ENCODE measurements at places on chromosomes 3 and 15.

DNA sequence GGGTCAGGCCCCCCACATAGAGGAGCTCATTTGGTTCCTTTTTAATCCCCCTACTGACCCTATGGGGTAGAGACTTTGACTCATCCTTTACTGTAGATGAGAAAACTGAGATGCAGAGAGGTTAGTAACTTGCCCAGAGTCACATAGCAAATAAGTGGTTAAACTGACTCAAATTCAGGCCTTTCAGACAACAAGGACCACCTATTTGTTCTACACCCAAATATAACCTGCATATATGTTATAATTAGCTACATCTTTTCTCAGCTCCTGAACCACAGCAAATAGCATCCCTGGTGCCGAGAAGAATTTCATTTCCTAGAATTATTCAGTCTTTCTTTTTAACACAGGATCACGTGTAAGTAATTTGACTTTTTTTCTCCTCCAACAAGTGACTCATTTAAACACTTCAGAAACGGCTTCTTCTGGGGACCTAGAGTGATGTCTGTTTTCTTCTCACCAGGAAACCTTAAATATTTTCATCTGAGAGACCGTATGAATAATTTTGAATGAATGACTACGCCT is 57.4 kb downstream of the MGLL start:
- no peak for DNase-seq

DNA sequence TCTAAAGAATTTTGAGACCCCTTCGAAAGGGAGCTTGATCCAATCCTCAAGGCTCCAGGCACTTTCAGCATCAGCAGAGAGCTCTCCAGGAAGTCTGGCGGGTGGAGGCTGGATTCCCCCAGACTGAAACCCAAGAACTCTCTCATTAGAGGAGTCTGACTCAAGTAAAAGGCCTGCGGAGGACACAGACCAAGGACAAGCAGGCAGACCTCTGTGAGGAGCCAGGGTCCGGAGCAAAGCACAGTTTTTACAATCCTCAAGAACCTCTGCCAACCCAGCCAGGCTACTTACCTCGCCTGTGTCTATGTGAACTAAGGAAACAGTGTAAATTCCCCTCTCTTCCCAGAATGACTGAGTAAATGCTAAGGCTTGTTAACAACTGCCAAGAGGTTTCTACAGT is 86.2 kb downstream of the FBN1 start:
- no peak for DNase-seq

DNA sequence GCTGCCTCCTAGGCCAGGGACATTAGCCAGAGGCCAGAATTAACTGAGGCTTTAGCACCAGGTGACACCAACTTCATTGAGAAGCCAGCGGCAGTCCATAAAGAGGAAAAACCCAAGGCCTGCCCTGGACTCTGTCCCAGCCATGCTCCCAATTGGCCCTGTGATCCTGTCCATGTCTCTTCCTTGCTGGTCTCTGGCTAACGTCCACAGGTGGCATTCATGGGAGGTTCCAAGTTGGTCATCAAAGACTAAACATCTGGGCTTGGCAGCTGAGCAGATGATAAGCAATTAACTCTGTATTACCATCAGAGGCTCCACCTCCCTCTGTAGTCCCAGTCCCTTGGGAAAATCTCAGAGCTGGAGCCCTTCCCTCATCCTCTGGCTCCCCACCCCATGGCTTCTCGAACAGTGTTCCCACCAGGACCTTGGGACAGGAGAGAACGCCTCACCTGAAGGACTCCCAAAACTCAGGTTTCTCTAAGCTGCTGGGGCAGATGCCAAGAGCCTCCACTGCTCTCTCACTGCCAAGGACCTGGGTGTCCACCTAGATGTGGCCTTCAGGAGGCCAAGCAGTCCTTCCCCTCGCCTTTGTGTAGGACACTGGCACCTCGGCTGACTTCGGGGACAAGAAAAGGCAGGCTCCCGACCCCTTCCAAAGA is 40.4 kb downstream of the GOLGA6A start:
- DNase-seq: no peak

GRCh38 chr3:124834723-124835718 is 52.1 kb downstream of the ITGB5 start:
- peak; percentile 91 for DNase-seq

DNA sequence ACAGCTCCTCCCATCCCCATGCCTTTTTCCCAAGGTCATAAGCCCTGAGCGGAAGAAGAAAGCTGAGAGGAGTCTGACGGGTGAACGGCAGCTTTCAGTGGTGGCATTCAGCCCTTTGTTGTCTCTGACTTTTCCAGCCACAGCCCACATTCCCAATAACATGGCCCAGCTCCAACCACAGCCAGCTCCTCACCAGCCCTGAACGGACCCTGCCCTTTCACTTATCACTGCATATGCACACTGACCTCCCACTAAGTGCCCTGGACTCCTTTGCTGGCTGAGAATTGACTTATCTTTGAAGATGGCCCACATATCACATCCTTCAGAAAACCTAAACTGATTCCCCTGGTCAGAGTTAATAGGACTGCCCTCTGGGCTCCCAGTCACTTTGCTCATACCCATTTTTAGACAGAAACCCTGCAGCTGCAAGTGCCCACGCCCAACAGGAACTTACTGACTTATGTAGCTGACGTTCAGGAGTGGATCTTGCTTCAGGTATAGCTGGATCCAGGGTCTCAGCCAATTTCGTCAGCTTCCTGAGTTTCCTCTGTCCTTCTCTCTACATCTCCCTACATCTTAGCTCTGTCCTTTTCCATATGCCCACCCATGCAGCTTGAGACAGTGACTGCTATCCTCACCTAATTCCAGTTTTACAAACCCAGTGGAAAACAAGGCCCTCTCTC is 348.5 kb upstream of the PROK2 start:
- DNase-seq: no peak

GRCh38 chr3:176378789-176379188 is 818.5 kb downstream of the TBL1XR1 start:
- no peak for DNase-seq
